M059J (cell line): ENCODE measurements at places on chromosomes 12 and 14.

GRCh38 chr14:73459959-73460358, 1.6 kb upstream of the NUMB start:
- no peak for DNase-seq

DNA sequence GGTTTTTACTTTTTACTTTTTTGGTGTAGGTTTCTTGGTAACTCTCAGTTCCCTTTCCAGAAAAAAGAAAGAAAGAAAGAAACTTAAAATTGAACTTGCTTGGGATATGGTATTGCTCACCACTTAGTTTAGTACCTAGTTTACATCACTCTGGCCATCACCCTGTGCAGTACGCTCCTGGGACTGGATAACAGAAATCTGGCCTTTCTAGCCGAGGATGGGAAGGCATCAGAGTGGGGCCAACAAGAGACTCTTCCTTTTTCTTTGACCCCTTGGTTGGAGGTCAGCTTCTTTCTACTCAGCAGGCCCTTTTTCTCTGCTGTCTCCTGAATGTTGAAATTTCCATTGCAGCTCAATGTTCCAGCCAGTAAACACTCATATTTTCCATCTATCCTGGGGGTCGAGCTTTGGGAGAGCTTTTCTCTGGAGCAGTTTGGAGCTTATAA, 156.6 kb downstream of the TGFB3 start:
- DNase-seq, result no peak

DNA sequence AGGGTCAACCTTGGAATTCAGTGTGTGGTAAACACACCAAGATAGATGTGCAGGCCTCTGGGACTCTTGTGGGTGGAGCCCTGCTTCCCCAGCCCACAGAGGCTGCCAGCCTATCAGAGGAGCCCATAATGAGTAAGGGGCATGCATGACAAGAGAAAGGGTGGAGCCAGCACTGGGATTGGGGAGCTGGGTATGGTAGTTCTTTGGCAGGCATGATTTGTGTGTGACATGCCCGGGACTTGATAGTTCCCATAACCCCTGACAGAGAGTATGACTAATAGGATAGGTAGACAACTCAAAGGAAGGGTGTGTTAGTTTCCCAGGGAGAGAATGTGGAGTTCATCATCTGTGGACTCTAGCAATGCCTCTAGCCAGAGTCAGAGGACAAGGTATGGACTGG, 143.0 kb downstream of the EMP1 start:
- peak; percentile 32 for DNase-seq

DNA sequence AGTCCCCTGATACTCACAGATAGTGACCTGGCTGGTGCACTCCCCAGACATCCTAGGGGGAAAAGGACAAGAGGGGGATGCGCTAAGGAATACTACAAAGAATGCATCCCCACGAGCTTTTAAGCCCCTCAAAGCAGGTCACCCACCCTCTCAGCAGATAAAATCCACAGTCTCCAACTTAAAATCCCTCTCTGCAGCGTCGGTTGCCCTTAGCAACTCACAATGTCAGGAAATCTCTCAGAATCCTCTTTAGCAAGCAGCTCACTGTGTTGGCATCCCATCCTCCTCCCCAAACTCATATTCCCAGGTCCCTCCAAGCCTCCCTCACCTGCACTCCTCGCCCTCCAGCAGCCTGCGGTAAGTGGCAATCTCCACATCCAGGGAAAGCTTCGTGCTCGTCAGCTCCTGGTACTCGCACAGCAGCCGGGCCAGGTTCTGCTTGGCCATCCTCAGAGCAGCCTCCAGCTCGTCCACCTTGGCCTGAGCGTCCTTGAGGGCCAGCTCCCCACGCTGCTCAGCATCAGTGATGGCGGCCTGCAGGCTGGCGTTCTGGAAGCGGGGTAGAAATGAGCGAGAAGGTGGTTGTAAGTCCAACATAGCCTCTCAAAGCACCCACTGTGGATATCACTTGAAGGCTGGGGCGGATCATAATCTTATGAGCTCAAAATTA, 5.5 kb upstream of the KRT79 start:
- DNase-seq, result no peak

DNA sequence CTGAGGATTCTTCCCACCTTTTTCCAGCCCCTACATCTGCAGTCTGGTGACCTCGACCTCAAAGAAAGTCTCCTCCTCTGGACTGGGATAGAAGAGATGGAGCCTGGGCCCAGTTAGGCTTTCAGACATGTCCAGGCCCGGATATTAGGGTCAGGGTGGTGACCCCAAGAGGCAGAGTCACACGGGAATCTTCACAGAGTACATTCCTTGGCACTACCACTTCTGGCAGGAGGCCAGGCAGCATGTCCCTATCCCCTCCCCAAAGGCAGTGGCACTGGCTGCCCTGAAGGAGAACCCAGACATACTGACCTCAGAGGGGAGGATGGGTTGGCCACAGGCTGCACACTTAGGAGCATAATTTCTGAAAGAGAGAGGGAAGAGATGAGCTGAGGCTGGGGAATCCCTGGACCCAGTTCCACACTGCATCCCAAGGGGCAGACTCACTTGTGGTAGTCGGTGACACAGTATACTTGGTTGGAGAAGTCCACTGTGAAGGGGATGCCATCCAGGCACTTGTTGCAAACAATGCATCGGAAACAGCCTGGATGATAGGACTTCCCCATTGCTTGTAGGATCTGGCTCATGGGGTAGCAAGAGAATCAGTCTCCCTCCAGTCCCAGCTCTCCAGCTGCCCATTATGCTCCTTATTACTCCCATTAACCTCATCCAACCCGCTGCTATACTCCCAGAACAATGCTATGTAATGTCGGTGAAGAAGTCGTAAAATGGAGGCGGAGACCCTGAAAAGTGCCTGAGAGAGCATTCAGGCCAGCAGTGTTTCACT, 7.6 kb downstream of the AJUBA start:
- DNase-seq, result peak; percentile 62

GRCh38 chr12:11016937-11017336, 5.5 kb downstream of the TAS2R19 start:
- DNase-seq, result no peak

GRCh38 chr14:89365061-89365801, 51.8 kb downstream of the FOXN3 start:
- no peak for DNase-seq

GRCh38 chr12:38639625-38640024, 265.8 kb downstream of the CPNE8 start:
- peak; percentile 41 for DNase-seq

GRCh38 chr14:94406910-94407309, 18.5 kb upstream of the SERPINA1 start:
- no peak for DNase-seq

DNA sequence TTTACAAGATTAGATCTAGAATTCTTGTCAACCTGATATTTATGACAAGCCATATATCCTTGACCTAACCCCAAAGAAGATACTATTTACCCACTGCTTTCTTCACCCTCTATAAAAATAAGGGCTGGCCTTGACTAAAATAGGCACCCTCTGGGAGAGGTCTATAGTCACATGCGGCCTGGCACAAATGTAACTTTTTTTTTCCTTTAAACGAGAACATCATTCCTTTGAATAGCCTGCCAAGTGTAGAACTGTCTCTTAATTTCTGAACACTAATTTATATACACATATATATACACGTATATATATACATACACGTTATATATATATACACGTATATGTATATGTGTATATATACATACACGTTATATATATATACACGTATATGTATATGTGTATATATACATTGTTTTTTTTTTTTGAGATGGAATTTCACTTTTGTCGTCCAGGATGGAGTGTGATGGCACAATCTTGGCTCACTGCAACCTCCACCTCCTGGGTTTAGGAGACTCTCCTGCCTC, 18.6 kb downstream of the PPTC7 start:
- DNase-seq, result peak; percentile 25

GRCh38 chr12:46459111-46459510, 86.5 kb upstream of the SLC38A2 start:
- DNase-seq, result peak; percentile 91
